AG04450 (cell line): ENCODE measurements at places on chromosomes 6 and 20.

DNA sequence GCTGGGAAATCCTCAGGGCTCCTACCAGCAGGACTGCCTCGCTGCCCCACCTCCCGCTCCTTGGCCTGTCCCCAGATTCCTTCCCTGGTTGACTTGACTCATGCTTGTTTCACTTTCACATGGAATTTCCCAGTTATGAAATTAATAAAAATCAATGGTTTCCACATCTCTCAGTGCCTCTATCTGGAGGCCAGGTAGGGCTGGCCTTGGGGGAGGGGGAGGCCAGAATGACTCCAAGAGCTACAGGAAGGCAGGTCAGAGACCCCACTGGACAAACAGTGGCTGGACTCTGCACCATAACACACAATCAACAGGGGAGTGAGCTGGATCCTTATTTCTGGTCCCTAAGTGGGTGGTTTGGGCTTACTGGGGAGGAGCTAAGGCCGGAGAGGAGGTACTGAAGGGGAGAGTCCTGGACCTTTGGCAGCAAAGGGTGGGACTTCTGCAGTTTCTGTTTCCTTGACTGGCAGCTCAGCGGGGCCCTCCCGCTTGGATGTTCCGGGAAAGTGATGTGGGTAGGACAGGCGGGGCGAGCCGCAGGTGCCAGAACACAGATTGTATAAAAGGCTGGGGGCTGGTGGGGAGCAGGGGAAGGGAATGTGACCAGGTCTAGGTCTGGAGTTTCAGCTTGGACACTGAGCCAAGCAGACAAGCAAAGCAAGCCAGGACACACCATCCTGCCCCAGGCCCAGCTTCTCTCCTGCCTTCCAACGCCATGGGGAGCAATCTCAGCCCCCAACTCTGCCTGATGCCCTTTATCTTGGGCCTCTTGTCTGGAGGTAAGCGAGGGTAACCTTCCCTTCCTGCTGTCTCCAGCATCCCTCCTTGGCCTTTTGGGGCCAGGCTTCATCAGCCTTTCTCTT is at the start of gene CFB:
TSS of gene CFB (plus strand) at position 589 of the 863 bp plus-strand sequence. CDS start at position 716, 127 bp downstream.
- DNase-seq, result peak; percentile 46

GRCh38 chr20:6152777-6153176 is 29.9 kb upstream of the FERMT1 start:
- DNase-seq, result no peak

- DNase-seq, result peak; percentile 65
Measured at GRCh38 chr20:52529826-52530225, 338.2 kb upstream of the ZFP64 start.

DNA sequence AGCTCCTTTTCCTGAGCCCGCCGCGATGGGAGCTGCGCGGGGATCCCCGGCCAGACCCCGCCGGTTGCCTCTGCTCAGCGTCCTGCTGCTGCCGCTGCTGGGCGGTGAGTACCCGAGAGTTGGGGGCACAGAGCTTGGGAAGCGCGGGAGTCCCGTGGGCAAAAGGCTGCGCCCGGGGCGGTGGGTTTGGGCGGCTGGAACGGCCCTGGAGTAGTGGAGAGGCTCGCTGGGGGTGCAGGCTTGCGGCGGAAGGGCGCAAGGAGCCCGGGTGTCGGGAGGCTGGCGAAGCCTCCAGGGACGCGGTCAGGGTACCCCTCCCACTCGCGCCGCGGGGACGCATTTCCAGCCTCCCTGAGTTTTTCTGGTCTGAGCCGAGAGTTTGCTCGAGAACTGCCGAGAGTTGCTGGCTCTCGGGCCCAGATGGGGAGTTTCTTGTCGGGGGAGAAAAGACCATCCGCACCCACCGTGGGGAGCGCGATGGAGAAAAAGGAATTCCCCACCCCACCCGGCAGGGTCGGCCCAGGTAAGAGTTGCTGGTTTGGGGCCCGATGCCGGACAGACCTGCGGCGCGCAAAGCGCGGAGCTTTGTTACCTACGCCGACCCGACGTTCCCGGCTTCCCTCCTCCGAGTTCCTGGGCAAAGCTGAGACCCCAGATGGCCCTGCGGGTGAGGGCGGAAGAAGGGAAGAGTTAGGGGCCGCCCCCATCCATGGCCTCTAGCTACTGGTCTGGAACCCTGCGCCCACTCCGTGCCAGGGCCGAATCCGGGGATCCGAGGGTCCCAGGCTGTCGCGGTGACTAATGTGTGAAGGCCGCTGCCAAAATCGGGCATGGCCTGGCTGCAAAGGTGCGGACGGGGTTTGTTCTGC is 584 bp downstream of the PTK7 start:
- DNase-seq, result no peak

DNA sequence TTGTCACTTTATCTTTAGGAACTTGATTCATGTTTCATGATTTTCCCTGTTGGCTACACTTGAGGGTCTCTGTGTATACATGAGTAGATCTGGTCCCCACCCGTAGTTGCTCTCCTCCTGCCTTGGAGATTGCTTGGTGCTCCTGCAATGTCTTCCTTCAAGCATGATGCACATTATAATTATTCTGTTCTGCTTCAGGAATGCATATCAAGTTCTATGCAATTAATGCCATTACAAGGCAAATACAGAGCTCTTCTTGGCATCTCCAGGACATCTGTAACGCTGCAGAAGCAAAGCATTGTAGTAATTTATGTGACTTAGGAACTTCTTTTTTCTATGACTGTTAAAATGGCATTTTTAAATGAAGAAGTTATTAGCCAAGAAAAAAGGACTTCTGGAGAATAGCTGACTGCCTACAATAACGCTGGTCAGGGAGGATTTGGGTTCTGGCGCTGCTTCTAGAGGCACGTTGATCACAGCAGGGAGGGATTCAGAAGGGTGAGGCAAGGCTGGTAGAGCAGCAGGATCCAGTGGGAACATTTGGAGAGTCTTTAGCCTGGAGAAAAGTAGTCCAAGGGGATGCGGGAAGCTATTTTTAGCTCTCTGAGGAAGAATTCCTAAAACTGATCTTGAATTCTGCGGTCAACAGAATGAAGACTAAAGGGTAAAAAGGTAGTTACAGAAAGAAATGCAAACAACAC is 203.6 kb downstream of the PLCB1 start:
- no peak for DNase-seq

DNA sequence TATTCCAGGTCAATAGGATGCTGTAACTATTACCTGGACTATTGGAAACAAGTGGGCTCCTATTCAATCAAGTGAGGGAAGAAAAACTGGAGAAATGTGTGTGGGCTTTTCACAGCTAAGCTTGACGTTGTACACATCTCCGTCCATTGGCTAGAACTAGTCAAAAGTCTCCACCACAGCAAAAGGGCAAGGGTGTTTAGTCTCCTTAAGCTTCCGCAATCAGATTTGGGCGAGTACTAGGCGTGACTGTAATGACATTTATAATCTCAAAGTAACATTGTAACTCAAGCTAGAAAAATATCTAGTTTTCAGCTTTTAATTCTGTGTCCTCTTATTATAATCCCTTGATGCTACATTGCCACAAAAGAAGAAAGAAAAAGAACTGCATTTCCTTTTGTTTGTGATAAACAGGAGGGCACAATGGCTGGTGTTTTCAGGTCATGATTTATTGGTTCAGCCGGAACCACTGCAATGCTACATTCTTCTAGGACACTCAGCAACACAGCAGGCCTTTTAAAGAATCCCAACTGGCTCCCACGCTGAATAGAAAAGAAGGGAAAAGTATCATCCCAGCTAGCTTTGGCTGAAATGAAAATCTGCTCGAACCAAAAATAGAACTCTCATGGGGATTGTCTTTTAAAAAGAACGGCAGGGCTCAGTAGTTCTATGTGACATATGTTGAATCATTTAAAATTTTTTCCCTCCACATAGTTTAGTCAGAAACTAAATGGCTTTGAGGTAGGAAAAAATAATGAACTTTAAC is 387.7 kb downstream of the BTBD3 start:
- no peak for DNase-seq
